ENCODE measurements at places on chromosomes 1 and 21.

DNA sequence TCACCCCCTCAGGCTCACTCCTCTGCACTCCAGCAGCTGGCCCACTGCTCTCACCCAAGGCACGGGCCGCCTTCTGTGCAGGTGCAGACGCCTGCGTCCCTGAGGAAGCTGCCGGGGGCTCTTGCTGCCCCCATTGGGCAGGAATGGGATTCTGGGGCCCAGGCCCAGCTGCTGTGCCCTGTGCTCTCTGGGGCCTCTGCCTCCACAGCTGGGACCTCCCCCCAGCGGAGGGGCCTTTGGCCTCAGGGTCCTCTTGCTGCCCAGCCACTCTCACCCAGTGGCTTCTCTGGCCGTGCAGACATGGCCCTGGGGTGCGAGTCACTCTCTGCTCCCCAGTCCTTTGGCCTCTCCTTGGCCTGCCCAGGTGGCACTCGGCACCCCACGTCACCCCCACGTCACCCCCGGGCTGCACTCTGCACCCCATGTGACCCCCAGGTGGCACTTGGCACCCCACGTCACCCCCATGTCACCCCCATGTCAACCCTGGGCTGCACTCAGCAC lies 19.1 kb upstream of the LRRC3 start:
- no peak for DNase-seq

DNA sequence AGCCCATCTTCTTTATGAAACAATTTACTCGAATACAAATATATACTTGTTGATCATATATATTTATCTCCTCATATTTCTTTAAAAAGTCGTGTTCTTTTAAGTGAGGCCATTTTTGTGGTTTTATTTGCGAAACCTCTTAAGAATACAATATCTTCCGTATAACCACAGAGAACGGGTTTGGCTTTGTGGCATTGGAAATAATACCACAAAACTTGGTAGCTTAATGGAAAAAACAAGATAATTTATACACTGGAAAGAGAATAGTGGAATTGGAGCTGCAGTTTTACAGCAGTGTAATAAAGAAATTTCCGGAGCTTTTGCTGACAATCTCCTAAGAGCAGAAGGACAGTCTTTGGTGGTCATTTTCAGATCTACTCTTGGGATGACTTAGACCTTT lies 29.4 kb downstream of the PTGFR start:
- no peak for DNase-seq

GRCh38 chr1:17674726-17675500 lies 80.2 kb upstream of the ACTL8 start:
- peak; percentile 27 for DNase-seq

DNA sequence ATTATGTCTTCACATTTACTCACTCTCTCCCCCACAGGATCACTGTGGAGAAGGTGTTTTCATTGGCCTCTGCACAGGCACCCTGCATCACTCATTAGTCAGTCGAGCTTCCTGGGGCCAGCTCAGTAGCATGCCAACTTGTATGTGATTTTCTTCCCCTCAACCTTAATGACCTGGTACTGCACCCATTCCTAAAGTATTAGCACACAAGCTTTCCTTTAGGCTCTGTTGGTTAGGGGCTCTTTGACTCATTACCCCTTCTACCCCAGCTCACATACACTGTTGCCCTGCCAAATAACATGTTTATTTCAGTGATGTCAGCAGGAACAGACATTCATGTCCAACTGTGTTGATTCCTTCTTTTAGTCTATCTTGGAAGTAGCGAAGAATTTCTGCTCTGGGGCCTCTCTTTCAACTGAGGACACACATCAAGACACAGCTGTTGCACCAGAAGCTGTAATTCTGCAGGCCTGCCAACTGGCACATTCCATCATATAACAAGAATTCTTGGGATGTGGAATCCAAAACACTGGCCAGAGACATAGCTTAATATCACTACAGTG lies 603.5 kb upstream of the ADAMTS5 start:
- peak; percentile 96 for DNase-seq

DNA sequence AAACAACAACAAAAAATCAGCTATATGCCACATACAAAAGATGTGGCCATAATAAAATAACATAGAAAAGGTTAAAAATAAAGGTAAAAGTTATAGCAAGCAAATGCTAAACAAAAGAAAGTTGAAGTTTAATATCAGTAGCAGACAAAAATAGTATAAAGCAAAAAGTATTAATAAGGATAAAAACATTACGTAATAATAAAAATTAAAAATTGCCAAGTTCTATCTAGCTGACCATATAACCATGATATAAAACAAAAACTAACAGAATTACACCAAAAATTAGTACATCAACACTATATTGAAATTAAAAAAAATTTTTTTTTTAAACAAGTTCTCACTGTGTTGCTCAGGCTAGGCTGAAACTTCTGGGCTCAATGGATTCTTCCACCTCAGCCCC lies 15.5 kb upstream of the SMG7 start:
- DNase-seq = no peak

- DNase-seq = no peak
These were observed 216.8 kb downstream of the TOMM20 start for GRCh38 chr1:234911787-234912186.

- DNase-seq = peak; percentile 46
These were observed 61.4 kb upstream of the LRRN2 start for GRCh38 chr1:204746838-204747442.

DNA sequence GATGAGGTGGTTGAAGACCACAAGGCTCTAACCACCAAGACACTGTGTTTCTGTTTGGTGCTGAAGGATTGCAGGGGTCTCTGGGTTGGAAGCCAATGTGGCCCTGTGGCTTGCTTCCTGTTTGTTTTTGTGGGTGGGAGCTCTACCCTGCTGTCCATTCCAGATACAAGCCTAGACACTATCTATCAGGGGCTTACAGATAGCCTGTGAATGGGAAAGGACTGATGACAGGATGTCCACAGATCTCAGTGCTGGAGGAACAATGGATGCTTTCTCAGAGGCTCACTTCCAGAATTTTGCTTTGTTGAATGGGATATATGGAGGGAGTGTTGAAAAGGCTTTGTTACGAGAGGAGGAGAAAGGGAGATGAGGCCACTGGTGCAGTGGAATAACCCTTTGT lies 69.7 kb downstream of the NOS1AP start:
- DNase-seq = no peak

GRCh38 chr1:3699596-3699995 lies 47.3 kb downstream of the TP73 start:
- no peak for DNase-seq

DNA sequence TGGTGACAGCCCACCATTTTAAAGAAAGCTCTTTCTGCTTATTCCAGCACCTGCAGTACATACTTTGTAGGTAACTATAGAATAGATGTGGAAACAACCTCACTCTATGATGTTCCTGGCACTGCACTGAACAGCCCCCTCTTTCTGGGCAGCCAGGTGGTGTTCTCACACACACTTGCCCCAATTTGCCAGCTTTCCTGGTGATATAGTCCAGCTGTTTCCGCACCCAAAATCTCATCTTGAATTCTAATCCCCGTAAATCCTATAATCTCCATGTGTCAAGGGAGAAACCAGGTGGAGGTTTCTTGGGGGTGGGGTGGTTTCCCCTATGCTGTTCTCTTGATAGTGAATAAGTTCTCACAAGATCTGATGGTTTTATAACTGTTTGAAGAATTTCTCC lies 102.2 kb downstream of the FCRL5 start:
- DNase-seq = no peak

- no peak for DNase-seq
These were observed 21.6 kb upstream of the NID1 start for GRCh38 chr1:236086537-236086936.

DNA sequence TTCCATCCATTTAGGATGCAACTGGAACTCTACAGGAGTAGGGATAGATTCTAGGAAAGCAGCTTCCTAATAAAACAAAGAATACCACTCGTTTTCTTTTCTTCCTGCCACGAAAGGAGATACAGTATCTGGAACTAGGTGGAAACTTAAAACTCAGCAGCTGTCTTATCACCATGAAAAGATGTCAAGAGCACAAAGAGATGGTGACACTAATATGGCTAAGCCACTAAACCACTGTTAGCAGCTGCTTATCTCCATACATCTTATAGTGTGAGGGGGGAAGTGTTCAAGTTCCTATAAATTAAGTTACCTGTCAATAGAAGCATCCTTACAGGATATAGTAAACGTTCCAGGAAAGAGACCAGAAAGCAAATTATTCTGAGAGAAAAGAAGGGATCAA lies 162.5 kb downstream of the TYW3 start:
- DNase-seq = no peak

DNA sequence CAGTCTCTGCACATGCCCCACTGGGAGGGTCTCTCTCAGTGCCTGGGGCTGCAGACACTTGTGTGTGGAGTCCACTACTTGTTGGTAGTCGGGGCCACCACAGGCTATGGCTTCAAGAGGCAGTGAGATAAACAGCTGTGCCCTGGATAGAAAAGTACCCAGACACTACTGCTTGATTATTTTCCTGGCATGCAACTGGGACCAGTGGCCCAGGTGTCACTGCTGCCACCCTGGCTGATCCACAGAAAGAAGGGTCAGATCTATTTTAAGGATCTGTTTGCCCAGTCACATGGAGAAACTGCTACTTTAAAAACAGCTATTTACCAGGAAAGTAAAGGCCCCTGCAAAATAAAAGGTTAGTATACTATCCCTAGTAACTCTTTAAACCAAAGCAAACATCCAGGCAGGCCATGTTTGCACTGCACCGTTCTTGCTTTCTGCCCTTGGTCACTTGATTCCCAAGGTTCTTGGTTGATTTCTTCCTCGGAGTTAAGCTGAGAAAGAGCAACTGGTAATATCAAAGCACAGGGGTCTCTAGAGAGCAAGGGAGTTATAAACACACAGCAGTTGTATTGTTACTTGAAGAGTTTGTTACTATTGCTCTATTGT lies 99.9 kb downstream of the GLUL start:
- DNase-seq = no peak

DNA sequence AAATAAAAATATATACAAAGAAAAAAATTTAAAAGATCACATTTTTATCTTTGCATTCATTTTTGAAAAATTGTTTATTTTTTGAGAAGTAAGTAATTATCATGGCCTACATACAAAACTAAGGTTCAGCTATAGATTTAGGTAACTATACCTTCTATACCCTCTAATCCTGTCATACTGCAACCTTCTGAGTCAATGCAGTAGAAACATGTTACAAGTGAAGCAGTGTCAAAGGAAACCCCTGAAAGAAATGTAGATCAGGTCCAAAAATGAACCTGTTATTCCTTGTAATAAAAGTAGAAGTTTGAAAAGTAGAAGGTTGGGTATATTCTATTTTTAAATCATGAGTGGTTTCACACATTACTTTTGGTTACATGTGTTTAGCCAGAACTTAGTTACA lies 51.3 kb downstream of the PTGS2 start:
- no peak for DNase-seq

DNA sequence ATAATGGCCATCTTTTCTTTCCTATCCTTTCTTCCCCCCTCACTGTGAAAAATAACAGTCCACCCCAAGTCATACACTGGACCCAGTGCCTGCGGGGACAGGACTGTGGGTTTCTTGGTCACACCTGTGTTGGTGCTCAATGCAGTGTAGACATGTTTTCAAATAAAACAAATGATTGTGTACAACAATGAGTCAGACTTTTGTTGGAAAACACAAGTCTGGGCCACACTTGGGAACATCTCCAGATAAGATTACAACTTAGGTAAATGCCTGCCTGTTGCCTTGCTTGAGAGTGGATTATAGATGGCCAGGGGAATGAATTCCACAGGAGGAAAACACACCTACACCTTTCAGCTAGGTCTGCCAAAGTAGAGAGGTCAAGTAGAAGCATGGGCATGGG lies 34.1 kb downstream of the PDPN start:
- DNase-seq = no peak

DNA sequence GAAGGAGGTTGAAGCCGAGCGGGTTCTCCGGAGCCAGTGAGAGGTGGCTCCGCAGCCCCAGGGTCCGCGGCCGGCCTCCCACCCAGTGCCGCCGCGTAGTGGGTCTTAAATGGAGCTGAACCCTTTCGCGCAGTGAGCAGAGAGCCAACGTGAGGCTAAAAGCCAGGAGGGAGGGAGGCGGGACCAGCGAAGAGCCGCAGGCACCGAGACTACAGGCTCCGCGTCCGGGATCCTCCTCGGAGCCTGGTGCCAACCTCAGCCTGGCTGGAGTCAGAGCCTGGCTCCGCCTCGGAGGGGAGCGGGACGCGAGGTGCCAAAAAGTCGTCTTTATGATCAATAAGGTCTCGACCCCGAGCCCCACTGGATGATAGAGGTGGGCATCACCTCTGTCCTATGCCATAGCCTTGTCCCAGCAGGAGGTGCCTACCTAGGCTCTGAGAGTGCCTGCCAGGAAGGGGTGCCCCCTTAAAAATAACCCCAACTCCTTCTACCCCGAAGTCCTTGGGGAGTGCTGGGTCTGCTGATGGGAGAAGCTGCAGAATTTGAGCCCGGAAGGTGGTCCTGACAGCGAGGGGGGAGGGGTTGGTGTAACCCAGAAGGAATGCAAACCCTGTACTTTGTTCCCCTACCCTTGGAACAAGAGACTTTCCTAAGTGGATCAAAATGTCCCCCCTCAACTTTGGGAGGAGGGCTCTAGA lies 1.6 kb downstream of the IGSF21 start:
- no peak for DNase-seq

DNA sequence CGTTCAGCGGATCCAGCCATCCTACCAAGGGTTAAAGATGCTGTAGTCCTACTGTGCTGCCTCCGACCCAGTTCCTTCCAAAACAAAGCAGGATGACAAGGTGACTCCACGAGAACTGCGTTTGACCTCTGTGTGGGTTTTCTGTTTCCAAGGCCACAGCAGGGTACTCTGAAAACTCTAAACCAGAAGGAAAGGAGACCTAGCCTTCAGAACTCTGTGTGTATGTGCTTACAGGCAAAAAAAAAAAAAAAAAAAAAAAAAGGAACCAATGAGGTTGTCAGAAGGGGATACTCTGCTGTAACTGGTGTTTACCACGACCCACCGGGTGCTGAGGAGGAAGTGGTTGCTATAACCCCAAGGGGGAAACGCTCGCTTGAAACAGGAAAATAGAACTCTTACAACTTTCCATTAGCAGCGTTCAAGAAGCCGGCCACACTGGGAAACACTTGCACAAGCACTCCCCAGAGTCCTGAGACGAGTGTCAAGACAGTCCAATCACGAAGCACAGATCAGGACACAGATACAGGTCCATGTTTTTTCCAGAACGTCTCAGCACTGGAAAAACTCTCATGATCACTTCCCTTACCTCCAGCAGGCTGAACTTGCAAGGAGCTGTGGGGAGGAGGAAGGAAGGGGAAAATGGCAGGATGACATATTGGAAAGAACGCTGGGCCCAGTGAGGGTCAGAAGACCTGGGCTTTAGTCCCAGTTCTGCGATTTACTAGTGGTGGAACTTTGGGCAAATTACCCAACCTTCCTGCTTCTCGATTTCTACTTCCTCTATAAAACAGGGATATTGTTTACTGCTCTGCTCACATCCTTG lies 64.0 kb downstream of the ITPKB start:
- DNase-seq = no peak

- no peak for DNase-seq
These were observed 1022.0 kb downstream of the NCAM2 start for GRCh38 chr21:22020221-22020620.

All from EL (cell line).